Activated CD4-positive, alpha-beta T cell treated with anti-CD3 and anti-CD28 coated beads, Interleukin-2, amount 50 U/mL, for 16 hours (primary cell): ENCODE measurements at places on chromosomes 16 and 17.

GRCh38 chr17:35028531-35029262, 34.8 kb downstream of the RFFL start:
- no peak for DNase-seq

- DNase-seq = no peak
Measured at GRCh38 chr17:859061-859823, 77.1 kb downstream of the MRM3 start.

DNA sequence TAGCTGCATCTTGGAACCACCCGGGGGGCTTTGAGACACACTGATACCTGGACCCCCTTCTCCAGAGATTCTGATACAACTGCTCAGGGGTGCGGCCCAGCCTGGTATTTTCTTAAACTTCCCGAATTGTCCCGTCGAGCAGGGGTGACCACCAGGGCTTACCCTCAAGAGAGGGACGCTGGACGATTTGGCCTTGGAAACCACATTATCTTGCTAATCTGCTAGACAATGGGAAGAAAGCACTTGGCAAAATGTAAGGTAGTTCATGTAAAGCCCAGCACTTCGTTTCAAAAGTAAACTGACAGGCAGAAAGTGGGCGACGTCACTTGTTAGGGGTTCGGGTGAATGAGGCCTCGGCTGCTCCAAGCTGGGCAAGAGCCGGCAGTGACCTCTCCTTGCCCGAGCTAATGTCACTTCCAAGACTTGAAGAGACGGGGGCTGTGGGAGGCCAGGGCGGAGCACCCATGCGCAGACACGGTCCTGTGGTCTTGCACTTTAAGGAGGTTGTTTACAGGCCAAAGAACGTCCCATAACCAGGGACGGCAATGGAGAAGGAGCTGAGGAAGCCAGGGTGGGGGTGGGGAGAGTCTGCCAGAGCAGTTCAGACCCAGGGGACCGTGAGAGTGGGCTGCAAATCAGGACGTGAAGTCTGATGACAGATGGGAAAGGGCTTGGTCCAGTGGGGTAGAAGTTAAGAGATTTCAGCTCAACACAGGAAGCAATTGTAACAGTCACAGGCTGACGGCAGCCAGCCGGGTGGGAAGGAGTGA, 152.7 kb upstream of the GSE1 start:
- DNase-seq = no peak

- no peak for DNase-seq
Measured at GRCh38 chr16:27462846-27463682, 61.1 kb downstream of the IL21R start.

DNA sequence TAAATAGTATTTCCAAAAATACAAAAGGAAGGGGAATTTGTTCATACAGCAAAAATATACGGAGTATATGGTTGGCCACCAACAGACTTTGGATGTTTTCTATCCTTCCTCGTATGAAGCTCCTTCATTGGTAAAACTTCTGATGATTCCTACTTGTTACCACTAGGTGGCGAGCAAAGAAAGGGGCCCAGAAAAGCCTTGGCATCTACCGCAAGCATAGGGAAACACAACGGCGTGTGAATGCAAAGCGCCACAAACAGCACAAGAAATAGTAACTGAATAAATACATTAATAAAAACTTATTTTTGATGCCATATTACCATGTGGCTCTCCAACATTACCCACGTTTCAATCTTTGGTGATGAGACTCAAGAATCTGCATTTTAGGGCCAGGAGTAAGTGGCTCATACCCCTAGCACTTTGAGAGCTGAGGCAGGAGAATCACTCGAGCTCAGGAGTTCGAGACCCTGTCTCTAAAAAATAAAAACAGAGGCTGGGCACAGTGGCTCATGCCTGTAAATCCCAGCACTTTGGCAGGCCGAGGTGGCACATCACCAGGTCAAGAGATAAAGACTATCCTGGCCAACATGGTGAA, 34.5 kb downstream of the YWHAE start:
- peak; percentile 79 for DNase-seq

DNA sequence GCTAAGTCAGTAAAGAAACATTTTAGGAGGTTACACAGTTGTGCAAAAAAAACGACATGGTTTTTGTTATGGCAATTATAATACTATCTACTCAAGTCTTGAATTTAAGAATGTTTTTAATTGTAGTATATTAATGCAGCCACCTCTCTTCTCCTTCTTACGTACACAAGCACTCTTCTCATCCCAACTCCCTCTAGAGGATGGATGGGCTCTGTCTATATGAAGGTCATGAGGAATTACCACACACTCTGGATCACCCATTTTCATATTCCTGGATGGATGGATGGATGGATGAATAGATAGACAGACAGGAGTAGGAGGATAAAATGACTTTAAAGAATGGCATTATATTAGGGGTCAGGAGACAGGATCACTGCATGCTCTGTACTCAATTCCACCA, 120.0 kb downstream of the PHKB start:
- DNase-seq = no peak

- DNase-seq = peak; percentile 64
Measured at GRCh38 chr16:48608452-48608851, 1.5 kb downstream of the N4BP1 start.

GRCh38 chr16:10162981-10163380, 19.2 kb downstream of the GRIN2A start:
- DNase-seq = no peak

DNA sequence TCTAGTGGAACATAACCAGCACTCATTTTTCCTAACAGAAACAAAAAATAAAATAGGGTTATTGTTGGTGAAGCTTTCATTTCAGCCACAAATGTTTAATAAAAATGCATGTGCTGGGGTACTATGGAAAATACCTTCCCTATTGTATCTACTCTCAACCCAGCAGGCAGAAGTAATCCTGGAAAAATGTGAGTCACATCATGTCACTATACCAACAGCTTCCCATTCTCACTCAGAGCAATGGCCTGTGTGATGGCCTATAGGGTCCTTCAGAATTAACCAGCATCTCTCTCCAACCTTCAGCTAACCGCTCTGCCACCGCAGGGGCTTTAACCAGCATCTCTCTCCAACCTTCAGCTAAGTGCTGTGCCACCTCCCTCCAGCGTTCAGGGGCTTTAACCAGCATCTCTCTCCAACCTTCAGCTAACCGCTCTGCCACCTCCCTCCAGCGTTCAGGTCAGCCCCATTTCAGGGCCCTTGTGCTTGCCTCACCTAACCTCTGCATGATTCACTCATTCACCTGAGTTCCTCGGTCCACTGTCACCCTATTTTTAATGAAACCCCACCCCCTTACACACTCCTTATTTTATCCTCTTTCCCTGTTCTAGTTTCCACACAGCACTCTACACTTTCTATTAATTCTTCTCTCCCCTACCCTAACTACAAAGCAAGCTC, 34.0 kb downstream of the UBE2G1 start:
- DNase-seq = no peak

DNA sequence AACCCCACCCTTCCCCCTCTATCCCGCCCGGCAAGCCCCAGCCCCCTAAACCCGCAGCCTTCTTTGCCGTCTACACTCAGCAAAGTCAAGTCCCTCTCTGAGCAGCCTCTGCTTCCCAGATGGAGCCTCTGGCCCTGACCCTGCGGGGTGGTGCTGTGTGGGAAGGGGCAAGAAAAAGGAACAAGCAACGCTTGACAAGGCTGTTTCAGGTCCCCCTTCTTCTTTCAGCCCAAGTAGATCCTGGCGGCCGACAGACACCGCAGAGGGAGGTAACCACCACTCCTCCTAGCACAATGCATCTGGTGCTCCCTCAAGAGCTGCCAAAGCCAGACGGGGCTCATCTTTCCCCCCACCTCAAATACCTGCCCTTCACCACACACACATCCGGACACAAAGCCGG, 178.3 kb downstream of the ENGASE start:
- DNase-seq = no peak

DNA sequence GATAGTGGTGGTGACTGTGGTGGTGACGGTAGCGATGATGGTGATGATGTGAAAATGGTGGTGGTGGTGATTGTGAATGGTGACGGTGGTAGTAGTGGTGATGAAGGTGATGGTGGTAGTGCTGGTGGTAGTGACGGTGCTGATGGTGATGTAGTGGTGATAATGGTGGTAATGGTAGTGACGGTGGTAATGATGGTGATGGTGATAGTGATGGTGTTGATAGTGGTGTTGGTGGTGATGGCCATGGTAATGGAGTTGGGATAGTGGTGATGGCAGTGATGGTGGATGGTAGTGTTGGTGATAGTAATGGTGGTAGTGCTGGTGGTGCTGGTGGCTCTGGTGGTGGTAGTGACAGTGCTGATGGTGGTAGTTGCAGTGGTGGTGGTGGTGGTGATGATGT, 14.7 kb upstream of the RBFOX1 start:
- no peak for DNase-seq

GRCh38 chr16:11621920-11622651, 35.4 kb upstream of the LITAF start:
- peak; percentile 32 for DNase-seq

DNA sequence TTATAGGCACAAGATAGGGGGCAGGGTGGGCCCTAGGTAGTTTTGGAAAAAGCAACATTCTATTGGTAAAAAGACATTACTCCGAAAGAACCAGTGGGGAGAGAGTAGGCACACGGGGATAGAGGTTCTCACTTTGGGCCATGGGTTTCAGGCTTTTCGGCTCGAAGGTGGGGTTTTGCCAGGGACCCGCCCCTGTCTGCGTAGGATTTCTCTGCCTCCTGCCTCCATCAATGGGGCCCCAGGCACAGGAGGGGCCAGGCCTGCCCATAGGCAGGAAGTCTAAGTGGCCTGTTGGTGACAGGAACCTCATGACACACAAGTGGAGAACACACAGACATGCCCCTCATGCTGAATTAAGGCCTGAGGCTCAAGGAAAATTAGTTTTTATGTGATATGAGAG, 57.5 kb downstream of the RNF213 start:
- no peak for DNase-seq

DNA sequence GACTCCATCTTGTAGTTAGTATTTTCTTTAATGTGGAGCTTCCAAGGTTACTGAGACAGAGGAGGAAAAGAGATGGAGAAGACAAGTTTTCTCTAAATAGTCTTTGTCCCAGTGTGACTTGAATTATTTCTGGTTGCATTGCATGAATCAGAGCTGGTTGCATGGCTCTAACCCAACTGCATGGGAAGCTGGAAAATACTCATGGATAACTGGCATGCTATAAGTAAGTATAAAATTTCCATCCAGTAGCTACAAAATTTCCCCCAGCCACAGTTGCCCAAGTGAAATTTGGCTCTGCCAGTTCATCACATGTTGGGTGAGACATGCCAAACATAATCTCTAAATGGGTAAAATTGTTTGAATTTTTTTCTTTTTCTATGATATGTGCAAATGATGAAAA, 1161.5 kb downstream of the CDH11 start:
- DNase-seq = no peak

GRCh38 chr16:66337463-66338188, 28.9 kb upstream of the CDH5 start:
- DNase-seq = no peak

GRCh38 chr16:51615141-51615540, 464.1 kb upstream of the SALL1 start:
- no peak for DNase-seq

DNA sequence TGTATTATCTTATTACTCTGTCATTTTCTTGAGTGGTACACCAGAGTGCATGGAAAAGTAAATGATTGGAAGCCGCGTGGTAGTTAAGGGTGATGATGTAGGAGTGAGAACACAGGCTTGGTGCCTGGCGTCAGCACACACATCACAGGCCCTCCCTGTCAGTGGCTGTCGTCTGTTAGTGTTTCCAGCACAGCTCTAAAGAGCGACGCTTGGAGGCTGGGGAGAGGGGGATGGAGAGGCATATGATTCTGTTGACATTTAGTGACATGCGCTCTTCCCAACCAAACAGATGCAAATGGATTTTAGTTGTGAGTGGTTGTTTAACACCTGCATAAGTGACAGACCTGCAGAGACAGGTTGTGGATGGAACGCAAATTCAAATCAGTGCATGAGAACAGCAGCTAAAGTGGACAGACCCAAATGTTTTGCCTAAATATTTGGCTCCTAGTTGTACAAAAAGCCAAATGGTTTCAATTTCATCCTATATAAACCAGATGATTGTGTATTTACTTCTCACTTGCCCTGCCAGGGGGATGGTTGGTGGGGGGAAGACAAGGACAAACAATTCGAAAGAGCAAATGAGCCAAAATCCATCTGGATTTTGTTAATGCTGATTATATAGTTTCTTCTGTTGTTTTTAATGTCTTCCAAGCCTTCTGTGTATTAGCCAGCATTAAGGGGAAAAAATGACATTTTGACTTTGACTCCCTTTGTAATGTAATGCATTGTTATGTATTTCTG, 222.3 kb downstream of the WWOX start:
- DNase-seq = no peak

GRCh38 chr16:57997176-57997527, 3.3 kb downstream of the ZNF319 start:
- no peak for DNase-seq

DNA sequence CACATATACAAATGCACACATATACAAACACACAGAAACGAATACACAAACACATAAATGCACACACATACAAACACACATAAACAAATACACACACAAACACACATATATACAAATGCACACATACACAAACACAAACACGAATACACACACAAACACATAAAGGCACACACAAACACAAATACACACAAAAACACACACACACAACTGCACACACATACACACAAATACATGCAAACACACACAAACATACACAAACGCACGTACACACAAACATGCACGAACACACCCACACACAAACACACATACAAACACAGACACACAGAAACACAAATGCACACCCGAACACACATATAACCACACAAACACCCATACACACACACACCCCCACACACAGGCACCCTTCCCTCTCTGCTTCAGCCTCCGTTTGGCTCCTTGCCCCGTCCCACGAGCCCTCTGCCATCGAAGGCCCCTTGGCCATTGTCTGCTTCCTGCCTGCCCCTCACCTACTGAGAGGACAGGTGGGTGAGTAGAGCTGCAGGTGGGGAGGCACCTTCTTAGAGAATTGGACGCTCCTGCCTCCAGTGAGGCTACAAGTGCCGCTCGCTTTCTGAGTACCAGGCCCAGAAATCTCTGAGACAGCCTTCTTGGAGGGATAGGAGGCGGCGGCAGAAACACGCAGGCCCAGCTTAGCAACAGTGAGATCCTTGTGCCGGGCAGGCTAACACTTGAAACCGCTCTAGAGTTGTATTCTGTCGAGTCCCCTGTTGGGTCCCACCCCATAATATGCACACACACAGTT, 331.2 kb downstream of the FOXL1 start:
- DNase-seq = no peak

DNA sequence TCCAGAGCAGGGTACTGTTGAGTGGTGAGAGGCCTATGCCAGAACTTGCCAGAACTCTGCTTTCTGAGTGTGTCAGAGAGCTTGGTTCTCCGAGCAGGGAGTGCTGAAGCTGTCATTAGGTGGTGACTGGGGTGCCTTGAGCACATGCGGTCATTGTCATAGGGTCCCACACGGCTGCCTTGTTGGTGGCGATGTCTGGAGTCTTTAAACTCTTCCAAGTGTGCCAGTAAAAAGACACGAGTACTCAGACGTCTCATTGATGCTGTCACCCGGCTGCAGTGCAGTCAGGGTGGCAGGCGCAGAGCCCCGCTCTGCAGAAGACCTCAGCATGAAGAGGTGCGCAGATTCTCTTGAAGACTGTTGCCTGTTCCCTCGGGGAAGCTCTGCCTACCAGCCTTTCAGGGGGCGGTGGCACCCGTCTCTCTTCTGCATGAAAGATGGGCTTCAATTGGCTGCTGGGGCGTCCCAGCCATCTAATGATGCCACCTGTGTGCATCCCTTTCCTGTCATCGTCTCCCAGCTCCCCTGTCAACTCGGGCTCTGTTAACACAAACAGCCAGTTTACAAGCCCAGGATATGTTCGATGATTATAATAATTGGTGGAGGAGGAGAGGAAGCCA, 58.3 kb downstream of the NKD1 start:
- DNase-seq = no peak

- no peak for DNase-seq
Measured at GRCh38 chr16:20969386-20969785, 68.8 kb downstream of the LYRM1 start.
